ENCODE measurements at places on chromosomes 7 and 10.
A peak's percentile ranks its signal among the peaks of the same experiment; 100 is the strongest.

GRCh38 chr7:108046952-108047506, 44.1 kb upstream of the LAMB1 start:
- DNase-seq: no peak

DNA sequence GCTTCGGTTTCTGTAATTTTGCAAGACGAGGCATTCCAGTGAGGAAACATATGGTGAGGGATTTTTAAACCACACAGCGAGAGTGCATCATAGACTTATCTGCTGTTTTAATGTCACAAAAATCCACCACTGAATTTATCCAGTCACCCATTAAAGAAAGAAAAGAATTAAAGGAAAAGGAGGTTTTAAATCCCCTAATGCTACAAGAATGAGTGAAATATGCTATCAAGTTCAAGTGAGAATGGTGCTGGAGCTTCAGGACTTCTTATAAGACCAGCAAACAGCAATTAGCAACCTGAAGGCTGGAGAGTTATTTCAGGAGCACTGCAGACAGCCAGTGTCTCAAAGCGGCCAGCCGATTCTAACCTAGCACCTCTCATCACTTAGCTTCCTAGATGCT, 439.1 kb upstream of the MGMT start:
- no peak for DNase-seq

- no peak for DNase-seq
These were observed 110.1 kb downstream of the TNS3 start for GRCh38 chr7:47471831-47472230.

DNA sequence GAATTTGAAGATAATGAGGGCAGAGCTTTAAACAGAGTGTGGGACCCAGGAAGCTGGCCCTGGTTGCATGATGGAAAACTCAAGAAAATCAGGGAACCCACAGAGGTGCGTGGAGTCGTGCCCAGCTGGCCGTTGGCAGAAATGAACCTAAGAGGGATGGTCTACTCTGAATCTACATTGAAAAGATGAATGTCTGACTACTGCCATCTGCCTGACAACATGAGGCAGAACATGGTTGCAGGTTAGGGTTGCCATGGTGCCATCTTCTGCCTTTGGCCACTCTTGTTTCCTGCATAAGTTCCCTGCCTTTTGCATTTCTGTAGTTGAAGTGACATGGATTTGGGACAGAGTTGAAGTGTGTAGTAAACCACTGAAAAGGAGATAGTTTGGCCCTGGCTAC, 138.5 kb upstream of the COBL start:
- DNase-seq: no peak

DNA sequence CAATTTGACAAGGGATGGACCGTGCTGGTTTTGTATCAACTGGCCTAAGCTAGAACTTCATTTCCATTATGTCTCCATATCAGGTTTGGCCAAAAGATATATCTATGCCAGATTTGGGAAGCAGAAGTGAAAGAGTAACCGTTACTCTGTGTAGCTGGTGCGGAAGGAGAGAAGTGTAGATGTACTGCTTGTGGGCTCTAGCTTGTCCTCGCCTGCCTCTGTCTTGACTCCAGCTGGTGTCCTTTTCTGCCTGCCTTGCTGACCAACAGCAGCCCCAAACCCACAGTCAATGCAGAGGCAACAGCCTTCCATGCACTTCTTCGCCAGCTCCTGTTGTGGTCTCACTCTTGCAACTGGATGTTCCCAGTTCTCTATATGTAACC, 128.5 kb downstream of the KIF20B start:
- no peak for DNase-seq

DNA sequence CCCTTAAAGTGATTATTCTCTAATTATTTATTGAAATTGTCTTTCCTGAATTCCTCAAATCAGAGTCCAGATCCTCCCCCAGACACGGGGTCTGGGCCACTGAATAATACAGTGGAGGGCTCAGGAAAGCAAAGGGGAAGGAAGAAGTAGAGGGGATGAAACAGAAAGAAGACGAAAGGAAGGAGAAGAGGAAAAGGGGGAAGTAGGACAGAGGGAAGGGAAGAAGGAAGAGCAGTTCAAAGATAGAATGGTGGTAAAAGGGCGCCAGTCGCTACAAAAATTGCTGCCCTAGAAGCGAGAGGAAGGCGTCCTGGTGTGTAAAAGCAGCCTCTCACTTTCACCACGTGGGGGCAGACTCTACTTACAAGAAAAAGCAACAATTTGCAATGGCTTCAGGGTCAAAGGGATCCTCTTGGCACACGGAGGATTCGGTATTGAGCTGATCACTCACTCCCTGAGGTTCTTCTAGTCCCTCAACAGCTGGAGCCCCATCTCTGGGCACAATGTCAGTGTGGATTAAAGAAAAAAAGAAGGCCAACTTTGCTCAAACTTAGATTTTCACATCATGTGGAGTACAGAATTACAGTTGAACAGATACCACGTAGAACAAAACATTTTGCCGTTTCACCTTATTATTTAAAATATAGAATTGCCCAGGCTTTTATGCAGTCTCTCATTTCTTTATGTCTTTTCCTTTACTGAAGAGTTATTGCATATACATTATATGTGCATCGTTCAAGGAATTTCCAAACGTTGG, 31.4 kb upstream of the NPVF start:
- peak; percentile 56 for DNase-seq

DNA sequence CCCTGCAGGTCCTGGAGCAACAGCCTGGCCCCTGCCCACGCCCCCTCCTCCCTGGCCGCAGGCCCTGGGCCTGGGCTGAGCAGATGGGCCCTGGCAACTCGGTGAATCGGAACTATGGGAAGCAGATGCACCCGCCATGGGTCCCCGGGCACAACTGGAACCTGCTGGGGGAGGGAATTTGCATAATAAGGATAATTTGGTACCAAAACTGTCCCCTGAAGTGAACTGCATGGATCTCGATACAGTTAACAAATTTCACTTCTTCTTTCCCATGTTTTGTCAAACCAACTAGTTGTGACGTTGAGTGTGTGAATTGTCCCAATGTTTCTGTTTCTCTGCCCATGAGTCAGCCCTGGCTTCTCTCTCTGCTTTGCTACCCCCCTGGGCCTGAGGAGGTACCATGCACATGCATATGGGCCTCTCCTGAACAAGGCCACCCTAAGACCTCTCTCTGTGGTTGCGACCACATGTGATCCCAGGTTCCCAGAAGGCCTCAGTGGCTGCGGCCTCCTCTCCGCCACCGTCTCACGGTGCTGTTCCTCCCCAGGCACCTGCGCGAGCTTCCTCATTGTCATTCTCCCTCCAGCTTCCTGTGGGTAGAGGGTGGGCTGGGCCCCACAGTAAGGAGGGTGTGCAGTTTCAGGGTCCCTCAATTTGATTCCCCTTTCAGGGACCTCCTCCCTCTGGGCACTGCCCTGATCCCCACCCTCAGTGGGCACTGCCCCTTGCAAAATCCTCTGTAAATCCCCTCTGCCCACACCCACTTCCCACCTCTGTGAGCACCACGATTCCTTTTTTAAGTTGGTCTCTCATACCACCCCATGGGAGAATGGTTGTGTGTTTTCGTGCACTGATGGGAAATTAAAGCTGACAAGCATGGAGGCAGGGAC, 40.0 kb downstream of the FIGNL1 start:
- DNase-seq: no peak
